ENCODE measurements at places on chromosomes 7 and 10.

- no peak for DNase-seq
These were observed 143.2 kb downstream of the REEP3 start for GRCh38 chr10:63664341-63664885.

DNA sequence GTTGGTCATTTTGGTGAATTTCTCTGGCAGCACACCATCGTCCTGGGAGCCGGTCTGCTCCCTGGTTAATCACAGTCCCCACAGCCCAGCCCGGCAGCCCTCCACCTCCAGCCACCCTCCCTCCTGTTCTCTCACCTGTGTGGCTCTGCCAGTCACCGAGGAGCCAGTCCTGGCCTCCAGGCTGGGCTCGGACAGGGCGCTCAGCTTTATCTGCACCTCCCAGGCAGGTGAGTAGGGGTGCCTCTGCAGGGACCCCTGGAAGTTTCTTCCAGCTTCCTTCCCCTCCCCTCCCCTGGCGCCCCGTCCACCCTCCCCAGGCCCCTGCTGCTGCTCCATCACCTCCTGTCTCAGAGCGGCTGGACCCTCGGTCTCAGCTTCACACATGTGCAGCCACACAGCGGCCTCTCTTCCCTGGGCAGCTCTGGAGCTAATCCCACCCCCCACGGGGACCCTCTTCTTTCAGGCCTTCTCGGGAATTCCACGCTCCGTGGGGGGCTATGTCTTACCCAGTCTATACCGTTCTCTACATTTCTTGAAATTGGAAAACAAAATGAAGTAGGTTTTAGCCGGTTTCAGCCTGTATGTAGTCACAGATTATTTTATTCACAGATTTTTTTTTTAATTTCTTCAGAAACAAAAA is 213.9 kb upstream of the PPP2R2D start:
- DNase-seq: no peak

DNA sequence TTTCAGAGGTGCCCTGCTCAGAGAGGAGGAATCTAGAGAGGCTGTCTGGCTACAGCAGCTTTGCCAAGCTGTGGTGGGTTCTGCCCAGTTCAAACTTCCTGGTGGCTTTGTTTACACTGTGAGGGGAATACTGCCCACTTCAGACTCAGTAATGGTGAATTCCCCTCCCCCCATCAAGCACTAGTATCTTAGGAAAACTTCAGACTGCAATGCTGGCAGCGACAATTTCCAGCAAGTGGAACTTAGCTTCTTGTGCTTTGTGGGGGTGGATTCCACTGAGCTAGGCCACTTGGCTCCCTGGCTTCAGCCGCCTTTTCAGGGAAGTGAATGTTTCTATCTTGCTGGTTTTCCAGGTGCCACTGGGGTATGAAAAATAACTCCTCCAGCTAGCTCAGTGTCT is 42.8 kb downstream of the CYP2C8 start:
- no peak for DNase-seq

GRCh38 chr7:20510573-20510900 is 104.9 kb upstream of the ABCB5 start:
- DNase-seq: no peak

DNA sequence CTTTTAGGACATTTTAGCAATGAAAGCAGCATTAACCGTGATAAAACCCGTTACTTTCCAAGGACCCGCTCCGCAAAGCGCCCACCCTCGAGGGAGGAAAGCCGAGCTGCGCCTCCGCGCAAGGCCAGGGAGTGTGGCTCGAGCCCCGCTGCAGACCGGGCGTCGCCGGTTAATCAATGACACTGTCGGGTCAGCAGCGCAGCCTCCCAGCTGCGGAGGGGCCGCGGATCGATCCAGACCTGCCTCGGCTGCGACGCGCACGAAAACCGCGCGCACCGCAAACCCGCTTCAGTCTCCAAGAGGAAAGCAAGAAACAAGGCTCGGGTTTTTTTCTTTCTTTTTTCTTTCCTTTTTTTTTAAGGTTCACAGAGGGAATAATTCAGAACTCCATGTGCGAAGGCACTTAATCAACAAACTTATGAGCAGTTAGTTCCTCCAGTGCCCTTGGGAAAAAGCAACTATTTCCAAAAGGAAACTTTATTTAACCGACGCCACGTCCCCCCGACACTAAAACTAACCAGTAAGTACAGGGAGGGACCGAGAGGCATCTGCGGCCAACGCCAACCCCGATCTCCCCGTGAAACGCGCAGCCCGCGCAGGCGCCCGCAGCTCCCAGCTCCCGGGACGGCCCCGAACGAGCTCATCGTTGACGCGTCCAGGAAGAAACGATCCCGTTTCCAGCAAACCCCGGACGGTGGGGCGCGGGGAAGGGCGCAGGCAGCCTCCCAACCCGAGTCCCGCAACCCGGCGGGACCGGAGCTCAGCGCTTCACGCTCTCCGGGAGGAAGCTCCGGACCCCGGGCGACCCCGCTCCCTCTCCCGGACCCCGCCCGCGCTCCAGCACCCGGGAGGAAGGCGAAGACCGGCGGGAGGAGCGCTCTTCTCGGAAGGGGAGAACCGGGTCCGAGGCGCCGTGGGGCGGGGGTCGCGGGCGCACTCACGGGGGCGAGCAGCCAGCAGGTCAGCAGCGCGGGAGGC is 598 bp downstream of the VIPR2 start:
- DNase-seq: no peak

DNA sequence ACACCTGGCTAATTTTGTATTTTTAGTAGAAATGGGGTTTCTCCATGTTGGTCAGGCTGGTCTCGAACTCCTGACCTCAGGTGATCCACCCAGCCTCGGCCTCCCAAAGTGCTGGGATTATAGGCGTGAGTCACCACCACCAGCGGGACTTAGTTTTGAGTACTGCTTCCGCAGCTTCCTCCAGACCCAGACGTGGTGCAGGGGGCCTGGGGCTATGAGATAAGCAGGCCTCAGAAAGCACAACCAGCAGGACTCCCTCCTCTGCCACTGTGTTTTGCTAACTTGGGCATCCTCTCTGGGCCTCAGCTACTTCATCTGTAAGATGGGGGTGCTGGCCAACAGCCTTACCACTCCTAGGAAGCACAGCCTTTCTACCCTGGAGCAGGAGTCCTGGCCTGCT is 37.8 kb downstream of the GOLGA7B start:
- no peak for DNase-seq

DNA sequence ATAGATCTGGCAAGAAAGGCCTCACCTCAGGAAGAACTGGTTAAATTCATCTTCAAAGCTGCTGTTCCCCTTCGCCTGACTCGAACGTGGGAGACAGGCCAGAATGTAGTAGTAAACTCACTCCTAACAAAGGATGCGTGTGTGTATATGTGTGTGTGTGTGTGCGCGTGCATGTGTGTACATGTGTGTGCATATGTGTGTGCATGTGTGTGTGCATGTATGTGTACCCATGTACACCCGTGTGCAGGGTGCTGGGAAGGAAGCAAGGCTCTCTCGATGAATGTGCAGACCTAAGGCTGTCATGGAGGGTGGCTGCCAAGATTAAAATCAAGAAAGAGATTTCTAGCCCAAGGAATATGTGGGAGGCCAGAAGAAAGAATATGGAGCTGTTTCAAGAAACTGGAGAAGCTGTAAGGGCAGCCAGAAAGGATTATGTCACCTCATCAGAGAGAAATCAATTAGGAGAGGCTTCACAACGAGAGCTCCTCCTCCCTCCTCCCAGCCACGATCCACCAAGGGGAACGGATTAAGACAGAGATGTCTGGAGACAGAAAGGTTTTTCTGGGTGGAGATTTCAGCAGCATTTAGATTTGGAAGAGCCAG is 34.0 kb upstream of the LBX1 start:
- no peak for DNase-seq

DNA sequence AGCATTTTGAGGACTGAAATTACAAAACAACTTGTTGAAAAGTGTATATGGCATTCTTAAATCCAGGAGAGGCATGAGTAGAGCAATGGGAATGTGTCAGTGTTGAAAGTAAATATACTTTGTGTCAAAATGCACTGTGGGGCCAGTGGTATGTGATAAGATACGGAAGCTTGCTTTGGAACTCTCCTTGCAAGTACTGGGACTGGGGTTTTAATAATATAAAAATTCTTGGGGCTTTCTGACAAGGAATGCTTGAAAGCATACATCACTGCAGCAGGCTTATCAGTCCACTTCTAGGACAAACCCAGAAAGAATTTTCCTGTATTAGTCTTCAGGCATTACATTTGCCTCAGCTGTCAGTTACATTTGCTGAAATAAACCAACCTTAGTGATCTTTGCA is 472.8 kb upstream of the FZD8 start:
- DNase-seq: no peak

GRCh38 chr10:124497196-124497881 is 35.7 kb downstream of the LHPP start:
- DNase-seq: no peak

- DNase-seq: no peak
These were observed 295.5 kb downstream of the DOCK4 start for GRCh38 chr7:111910656-111911055.

DNA sequence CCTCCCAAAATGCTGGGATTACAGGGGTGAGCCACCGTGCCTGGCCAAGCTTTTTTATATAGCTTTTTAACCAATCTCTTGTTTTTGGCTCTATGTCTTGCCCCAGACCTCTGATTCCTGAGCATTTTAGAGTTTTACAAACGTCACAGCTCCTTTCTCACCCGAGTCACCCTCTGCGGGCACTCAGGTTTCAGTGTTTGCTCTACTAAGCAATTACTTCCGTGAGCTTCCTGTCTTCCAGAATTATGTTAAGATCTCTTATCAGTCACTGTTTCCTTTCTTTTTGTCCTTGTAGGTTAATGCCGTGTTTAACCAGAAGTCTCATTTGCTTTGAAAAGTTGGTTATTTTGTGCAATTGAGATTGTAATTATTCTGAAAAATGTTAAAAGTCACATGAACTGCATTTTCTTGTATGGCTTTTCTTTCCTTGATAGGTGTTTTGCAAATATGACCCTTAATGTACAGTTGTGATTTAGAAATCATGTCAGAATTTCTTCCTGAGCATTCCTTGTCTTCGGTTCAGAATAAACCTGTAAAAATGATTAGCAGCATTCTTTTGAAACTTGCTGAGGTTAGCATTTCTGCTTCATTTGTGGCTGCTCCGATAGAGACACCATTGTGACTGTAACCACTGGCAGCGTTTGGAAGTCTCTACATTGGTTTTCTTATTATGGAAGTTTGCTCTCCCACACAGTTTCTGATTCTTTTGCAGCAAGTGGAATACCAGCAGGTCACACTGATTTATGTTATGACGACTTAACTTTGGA is 4.5 kb upstream of the HKDC1 start:
- no peak for DNase-seq

- DNase-seq: no peak
These were observed 37.2 kb upstream of the ZNF107 start for GRCh38 chr7:64628721-64629120.

DNA sequence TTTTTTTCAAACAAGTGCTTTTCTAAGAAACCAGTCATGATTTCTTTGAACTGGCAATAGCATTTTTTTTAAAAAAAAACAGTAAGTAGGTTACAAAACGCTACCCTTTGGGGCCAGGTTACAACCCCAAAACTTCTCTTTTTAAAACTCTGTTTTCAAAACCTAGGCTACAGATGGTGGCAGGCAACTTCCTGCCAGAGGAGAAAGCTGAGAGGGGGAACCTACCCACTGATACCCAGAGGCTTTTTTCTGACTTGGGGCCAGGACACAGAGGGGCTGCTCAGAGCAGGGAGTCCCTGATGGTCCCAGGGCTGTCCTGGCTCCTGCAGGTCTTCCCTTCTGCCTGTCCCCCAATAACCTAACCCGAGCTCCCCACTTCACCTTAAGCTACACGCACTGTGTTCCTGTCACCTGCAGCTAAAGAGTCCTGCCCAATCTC is 6.9 kb downstream of the STN1 start:
- DNase-seq: no peak

GRCh38 chr7:120404042-120404441 is 131.1 kb downstream of the KCND2 start:
- no peak for DNase-seq

DNA sequence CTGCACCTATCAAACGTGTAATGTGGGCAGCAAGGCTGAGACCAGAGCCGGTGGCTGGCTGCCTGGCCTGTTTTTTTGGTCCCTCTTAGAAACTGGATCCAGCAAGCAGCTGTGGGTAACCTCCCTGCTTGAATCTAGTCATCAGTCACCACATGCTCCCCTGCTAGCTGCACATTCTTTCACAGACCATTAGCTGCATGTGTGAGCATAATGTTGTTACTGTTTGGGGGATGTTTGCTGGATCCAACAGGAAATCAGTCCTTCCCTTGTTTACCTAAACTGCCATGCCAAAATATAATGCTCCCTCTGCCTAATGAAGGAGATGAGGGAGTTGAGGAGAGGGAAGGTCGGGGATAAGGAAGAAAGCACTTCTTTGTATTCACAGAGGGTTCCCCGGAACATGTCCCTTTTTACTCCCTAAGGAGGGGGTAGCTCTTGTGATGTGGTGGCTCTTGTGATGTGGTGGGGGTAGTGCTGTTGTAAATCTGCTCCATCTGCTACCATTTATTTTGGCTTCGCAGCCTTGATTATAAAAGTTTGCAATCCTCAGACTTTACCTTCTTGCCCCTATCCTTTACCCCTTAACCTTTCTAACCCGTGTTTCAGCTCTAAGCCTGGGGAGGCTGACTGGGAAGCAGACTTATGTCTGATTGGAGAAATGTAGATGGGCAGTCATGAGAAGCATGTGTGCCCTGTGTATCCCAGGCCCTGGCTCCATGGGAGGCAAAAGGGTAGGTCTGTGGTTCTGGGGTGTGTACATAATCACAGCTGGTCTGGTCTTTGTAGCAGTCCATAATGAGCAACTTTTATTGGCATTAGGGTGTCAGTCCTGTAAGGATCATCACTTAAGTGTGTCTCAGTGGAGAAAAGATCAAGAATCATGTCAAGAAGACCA is 20.8 kb downstream of the LOXL4 start:
- no peak for DNase-seq

GRCh38 chr10:43598446-43598845 is 7.8 kb upstream of the ZNF485 start:
- no peak for DNase-seq

- DNase-seq: no peak
These were observed 12.4 kb downstream of the BCAP29 start for GRCh38 chr7:107592361-107593024.

- DNase-seq: no peak
These were observed 155.4 kb downstream of the DIP2C start for GRCh38 chr10:534047-534566.

- DNase-seq: no peak
These were observed 396.8 kb upstream of the ANKRD30A start for GRCh38 chr10:36728626-36729025.

DNA sequence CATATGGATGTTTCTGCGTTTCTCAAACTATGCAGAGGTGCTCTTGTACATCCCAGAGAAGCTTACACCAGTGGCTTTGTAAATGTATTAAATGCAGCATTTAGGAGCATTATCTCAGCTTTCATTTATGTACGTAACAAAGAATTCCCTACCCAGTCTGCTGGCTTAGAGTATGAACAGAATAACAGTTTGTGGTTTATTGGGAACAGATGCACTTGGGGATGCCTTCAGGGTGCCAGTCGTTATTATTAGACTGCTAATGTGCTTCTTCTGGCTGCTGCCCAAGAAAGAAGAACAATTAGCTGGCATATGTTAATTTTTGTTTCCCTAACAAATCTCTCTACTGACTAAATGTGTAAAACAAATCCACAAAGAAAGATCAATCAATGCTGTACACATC is 241.9 kb downstream of the FOXP2 start:
- DNase-seq: no peak

GRCh38 chr10:81820418-81820817 is 54.6 kb upstream of the NRG3 start:
- DNase-seq: no peak
